Sciatic nerve (tissue), 2 donors: ENCODE measurements at places on chromosomes 3 and 15.

GRCh38 chr15:89888214-89888804 is 5.5 kb downstream of the AP3S2 start:
- DNase-seq, result no peak

- DNase-seq, result no peak
Observed at GRCh38 chr3:11206316-11206715, 52.0 kb downstream of the HRH1 start.

DNA sequence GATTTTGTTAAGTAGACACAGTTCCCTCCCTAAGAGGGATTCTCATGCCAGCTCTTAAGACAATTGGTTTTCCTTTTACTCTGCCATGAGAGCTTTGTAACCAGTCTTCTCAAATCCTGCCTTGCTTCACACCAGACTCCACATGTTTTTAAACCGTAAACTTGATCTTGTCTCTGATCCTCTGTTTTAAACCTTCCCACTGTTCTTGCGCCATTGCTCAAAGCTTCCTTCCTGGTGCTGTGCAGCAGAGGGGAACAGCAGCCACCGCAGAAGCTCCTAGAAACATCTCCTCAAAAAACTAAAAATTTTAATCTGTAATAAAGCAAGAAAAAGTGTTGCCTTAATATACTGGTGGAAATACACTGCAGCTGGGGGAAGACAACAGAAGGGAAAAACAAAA is 154.5 kb upstream of the SATB1 start:
- no peak for DNase-seq

DNA sequence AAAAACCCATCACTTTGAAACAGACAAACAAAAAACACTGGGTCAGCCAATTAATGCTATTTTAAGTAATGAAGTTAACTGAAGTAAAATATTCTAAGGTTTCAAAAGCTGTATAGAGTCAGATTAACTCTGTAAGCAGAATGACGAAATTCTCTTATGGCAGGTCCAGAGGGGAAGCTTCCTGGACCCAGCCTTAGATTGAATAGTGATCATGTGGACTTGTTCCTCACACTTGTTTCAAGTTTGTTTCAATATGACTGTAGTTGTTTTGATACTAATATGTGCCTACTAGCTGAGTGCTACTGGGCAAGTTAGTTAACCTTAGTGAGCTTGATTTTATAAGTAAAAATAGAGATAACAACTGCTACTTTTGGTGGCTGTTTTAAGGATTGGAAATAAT is 32.6 kb downstream of the PLS1 start:
- no peak for DNase-seq

GRCh38 chr3:170033489-170033888 is 4.3 kb upstream of the GPR160 start:
- DNase-seq, result no peak

GRCh38 chr15:41620536-41621199 is 39.5 kb upstream of the MGA start:
- no peak for DNase-seq

GRCh38 chr15:57031605-57032004 is 113.2 kb downstream of the TCF12 start:
- no peak for DNase-seq

- DNase-seq, result no peak
Observed at GRCh38 chr3:162863579-162863978, 1367.0 kb downstream of the OTOL1 start.

- no peak for DNase-seq
Observed at GRCh38 chr3:167929968-167930367, 165.8 kb downstream of the GOLIM4 start.

GRCh38 chr3:181879926-181880325 is 168.2 kb downstream of the SOX2 start:
- DNase-seq, result no peak

GRCh38 chr3:42066516-42067181 is 24.5 kb upstream of the TRAK1 start:
- no peak for DNase-seq

GRCh38 chr15:100476805-100477204 is 51.9 kb downstream of the CERS3 start:
- no peak for DNase-seq

GRCh38 chr3:131756405-131756804 is 253.6 kb upstream of the MRPL3 start:
- DNase-seq, result no peak

GRCh38 chr15:76533995-76534394 is 197.4 kb downstream of the ISL2 start:
- DNase-seq, result no peak

DNA sequence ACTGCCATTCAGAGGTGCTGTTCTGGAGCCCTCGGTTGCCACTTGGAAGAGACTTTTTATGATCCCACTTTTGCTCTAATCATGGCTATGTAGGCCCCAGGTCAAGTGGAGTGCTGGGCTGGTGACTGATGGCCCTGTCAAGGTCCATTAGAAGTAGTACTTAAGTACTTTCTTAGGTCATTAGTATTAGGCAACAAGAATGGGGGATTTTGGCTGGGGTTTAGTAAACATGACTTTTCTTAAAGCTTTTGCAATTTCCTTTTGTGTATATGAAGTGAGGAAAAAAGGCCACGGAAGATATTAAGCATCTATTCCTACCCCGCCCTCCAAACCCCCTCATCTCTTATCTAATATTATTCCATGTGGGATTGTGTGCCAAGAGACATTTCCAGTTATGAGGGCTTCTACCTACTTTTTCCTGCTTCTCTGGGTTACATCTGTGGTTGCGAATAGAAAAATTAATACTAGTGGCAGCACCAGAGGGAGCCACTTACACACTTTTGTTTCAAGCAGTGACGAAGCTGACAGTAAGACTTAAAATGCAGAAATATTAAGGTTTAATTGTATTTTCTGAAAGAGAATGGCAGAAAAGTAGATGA is 13.9 kb downstream of the NLGN1 start:
- DNase-seq, result no peak

DNA sequence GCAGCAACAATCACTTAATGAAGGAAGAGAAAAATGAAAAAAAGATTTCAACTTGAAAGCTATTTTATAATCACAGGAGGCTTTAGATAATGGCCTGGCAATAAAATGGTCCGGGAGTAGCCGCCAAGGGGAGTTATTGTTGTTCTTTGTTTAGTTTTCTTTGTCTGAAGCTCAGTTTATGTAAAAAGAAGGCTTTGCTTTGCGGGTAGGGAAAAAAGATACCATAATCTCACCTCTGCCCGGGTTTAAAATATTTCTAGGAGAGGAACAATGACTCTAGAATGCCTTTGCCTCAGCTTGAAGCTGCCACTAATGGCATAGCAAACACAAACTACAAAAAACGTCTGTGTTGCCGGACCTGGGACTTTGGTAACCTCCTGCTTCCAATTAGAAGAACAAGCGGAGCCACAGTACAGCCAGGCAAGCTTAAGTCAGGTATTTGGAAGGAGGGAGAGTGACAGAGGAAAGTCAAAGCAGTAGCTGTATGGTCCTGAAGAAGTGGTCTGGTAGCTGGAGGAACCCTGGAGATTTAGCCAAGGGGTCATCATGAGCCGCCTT is 764.5 kb downstream of the TUSC7 start:
- DNase-seq, result no peak

DNA sequence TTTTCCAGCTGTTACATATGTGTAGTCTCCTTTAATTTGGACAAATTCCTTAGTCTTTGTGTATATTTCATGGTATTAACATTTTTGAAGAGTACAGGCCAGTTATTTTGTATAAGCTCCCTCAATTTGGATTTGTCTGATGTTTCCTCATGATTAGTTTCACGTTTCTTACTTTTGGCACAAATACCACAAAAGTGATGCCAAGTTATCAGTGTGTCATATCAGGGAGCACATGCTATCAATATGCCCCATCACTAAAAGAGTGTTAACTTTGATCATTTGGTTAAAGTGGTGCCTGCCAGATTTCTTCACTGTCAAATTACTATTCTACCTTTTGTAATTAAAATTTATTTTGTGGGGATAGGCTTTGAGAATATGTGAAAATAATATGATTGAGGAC is 14.6 kb downstream of the PCNP start:
- DNase-seq, result no peak

DNA sequence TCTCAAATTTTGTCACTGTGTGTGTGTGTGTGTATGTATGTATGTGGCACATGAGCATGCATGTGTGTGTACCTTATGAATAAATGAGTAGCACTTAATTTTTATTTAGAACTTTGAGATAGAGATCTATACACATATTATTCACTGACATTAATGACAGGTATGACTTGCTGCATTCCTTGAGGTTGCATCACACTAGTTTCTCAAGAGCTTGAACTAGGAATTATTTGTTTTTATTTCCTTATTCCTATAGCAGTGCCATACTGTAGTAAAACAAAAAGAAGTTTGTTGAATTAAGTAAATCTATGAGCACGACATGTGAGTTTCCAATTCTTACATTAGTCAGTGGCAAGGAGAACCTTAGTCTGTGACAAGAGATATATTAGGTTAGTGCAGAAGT is 943.9 kb downstream of the ROBO1 start:
- no peak for DNase-seq

DNA sequence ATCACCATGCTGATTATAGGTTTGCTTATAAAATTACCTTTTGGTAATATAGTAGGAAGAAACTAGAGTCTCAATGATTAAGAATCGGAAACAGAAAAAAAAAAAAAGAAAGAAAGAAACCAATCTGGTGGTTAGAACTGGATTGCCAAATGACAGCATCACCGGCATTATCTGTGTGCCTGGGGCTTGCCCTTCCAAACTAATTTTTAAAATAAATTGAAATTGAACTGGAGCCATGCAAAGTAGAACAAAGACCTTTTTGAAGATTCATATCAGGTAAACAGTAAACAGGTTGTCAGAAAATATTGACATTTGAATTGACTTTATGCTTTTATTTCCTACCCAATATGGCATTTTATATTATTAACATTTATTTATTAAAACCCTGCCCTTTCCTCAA is 11.2 kb upstream of the CPB1 start:
- DNase-seq, result no peak

DNA sequence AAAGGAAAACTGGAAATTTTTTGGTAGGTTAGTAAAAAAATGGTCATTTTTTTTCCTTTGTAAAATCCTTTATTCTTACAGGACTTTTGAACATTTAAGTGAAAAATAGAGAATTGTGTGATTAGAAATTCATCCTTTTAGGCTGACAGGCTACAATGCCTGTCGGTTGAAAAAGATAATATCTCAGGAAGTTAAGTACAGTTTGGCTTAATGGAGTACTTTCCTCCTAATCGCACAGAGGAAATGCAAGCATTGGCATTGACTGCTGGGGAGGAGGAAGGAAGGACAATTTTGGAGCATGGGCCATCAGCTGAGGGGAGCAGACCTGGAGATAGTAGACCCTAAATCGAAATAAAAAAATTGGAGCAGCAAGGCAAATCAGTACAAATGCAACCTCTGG is 135.1 kb upstream of the ICE2 start:
- no peak for DNase-seq

GRCh38 chr15:74375303-74375693 is 7.9 kb upstream of the CYP11A1 start:
- DNase-seq, result peak; percentile 92

DNA sequence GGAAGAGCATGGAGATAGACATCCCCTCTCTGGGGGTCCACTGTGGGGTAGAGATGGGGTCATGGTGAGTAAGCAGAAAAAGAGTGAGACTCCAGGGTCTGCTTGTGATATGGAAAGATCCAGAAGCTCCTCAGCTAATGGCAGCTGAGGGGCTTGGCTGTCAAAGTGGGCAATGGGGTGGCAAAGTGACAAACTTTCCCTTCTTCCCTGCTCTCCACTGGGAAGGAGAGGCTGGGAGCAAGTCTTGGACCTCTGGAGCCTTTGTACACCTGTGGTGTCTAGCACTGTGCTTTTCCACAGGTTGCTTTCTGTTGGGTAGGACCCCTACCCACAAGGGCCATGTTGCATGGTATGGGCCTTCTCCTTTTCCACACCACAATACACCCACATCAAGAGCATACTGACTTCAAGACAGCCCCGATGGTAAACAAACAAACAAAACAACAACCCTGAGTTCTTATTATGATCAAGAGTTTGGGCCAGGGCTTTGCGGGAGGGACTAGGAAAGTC is 3.5 kb downstream of the ITGA11 start:
- no peak for DNase-seq

DNA sequence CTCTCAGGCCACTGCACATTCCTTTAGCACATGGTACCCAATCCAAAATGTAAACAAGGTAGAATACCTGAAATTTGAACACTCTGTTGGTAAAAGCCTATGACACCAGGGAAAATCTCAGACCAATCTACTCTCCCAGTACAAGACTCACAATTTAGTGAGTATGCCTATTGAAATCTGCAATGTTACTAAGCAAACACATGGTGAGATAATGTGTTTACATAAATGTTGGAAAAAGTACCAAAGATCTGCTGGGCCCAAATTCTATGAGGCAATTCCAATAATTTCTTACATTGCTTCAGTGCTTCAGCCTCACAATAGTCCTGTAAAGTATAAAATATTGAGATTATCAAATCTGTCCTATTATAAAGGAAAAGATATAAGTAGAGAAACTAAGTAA is 536.1 kb downstream of the PYDC2 start:
- DNase-seq, result no peak

DNA sequence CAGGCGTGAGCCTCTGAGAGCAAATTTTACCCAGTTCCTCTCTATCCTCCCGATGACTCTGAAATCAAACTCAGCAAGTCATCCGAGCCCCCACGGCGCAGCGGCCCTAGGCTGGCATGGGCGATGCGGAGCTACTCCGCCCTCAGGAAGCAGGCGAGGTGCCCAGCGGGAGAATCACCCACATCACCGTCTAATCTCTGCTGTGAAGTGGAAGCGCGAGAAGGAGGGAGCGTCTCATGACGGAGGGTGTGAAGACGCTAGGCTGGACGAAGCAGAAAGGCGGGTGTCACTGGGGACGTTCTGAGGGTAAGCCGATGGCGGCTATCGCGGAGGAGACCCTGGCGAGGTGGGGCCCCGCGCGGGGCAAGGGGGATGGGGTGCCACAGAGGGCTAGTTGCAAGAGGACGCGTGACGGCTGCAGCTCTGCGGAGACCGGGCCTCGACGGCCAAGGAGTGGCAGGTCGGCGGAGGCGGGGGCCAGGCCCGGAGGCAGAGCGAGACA is 9.1 kb upstream of the GNAI2 start:
- DNase-seq, result no peak

GRCh38 chr15:101171954-101172353 is 79.9 kb downstream of the CHSY1 start:
- DNase-seq, result no peak

GRCh38 chr3:43334976-43335375 is 48.6 kb downstream of the SNRK start:
- no peak for DNase-seq

- DNase-seq, result no peak
Observed at GRCh38 chr15:41241221-41241964, 10.3 kb downstream of the CHP1 start.

- no peak for DNase-seq
Observed at GRCh38 chr3:56123487-56123886, 344.8 kb downstream of the ERC2 start.
